Upper lobe of right lung (tissue), 1 donor: ENCODE measurements at places on chromosomes 1 and 21. TPM values are rescaled to one million over a fixed set of nuclear protein-coding genes. Genes with fewer than 3 reads are reported as not detected.

The ASCL5 gene
- total RNA-seq = 0.29 TPM

The LCK gene
- total RNA-seq = 8.3 TPM

The KIRREL1 gene
- total RNA-seq = 40.8 TPM

The VSIG8 gene
- total RNA-seq = not detected

GRCh38 chr1:181647314-181648035 is 164.2 kb downstream of the CACNA1E start:
- no peaks in the 10 kb centered on the region for H3K36me3 ChIP-seq
- no peak overlapping the region for H3K27ac ChIP-seq
- no peak overlapping the region for H3K4me3 ChIP-seq
- peaks cover 3% of the 10 kb centered on the region for H3K27me3 ChIP-seq

- no peaks in the 10 kb centered on the region for H3K27me3 ChIP-seq
- no peak overlapping the region for H3K27ac ChIP-seq
- DNase-seq = no peak
- H3K4me3 ChIP-seq = no peak overlapping the region
- H3K36me3 ChIP-seq = no peaks in the 10 kb centered on the region
Measured at GRCh38 chr1:101820071-101820470, 176.7 kb downstream of the OLFM3 start.
